ENCODE measurements at places on chromosomes 6 and 20.

DNA sequence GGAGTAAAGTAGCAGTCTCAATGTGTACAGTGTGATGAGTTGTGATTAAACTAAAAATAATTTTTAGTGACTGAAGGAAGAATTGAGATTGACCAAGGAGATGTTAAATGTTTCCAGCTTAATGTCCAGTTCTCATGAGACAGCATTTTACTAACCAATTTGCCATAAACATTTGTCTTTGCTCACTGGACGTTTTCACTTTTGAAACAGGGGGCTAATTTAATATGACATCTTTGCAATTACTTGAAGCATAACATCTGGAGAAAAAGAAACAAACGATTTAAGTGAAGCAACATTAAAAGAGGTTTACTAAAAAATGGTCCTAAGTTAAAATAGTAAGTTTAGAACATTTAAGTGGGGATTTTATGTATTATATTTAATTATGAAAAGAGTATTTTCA, 443.8 kb downstream of the BCKDHB start:
- no peak for DNase-seq

- no peak for DNase-seq
Observed at GRCh38 chr6:49744259-49744658, at the start of gene CRISP3. Gene CRISP3 (minus strand): TSS chr6:49744388. CDS start chr6:49744367, 21 bp downstream.

GRCh38 chr20:7231303-7231702, 463.8 kb downstream of the BMP2 start:
- no peak for DNase-seq

DNA sequence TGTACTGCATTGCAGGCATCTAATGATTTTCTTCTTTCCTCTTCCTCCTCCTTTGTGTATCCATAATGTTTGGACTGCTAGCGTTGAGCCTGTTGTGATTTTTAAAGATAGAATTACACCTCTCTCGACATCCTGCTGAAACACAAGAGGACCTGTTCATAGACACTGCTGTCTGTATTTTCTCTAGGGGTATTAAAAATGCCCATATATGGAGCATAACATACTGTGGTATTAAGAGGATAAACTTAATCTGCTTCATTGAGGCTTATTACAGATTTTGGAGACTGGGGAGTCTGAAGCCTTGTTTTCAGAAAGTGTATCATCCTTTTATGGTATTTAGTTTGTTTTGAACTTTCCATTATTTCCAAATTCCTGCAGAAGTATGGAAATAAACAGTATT, 414.3 kb downstream of the CDKAL1 start:
- peak; percentile 92 for DNase-seq

Measured in NCI-H524 treated with DMSO at 0.1 percent for 48 hours (cell line).